K562 (cell line): ENCODE measurements at places on chromosomes 5 and 9. TPM values are rescaled to one million over a fixed set of nuclear protein-coding genes. Genes with fewer than 3 reads are reported as not detected.
A peak's percentile ranks its signal among the peaks of the same experiment; 100 is the strongest.

GRCh38 chr5:43042626-43043399, 2.7 kb upstream of the ANXA2R start:
- peak; percentile 95 for DNase-seq
- peaks cover 13% of the 10 kb centered on the region; the same call in 2 of the 3 replicates for H3K36me3 ChIP-seq
- H3K4me3 ChIP-seq, result peak overlapping the region; percentile 49
- H3K27me3 ChIP-seq, result no peaks in the 10 kb centered on the region

- no peaks in the 10 kb centered on the region for H3K27me3 ChIP-seq
- no peak overlapping the region for H3K4me3 ChIP-seq
- no peak overlapping the region for H3K27ac ChIP-seq
- no peaks in the 10 kb centered on the region for H3K4me1 ChIP-seq
- no peaks in the 10 kb centered on the region for H3K36me3 ChIP-seq
Measured at GRCh38 chr5:157046041-157046440, 12.9 kb downstream of the HAVCR1 start.

- no peak overlapping the region for H3K4me3 ChIP-seq
- no peaks in the 10 kb centered on the region for H3K36me3 ChIP-seq
- DNase-seq, result no peak
- H3K27me3 ChIP-seq, result peaks cover 32% of the 10 kb centered on the region
- no peaks in the 10 kb centered on the region for H3K4me1 ChIP-seq
Measured at GRCh38 chr9:38344566-38345324, 47.8 kb upstream of the ALDH1B1 start.

DNA sequence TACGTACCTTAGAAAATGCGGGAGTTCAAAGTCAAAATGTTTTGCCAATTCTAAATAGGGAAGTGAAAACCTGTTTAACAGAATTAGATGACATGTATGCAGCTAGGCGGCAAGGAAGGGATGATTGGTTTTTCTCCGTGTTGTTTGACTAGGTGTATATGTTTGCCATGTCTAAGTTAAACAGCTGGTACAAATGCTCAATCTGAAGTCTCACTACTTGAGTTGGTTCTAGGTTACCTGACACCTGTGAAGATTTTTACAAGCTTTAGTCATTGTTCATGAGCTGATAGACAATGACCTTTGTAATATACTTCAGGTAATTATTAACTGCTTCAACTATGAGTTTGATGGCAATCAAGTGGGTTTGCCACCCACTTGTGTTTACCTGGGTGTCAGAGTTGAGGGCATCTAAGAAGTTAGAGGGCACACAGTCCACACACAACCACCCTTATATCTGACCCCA, 74.3 kb downstream of the SLC44A1 start:
- no peaks in the 10 kb centered on the region for H3K36me3 ChIP-seq
- H3K4me3 ChIP-seq, result no peak overlapping the region
- H3K27ac ChIP-seq, result no peak overlapping the region
- no peaks in the 10 kb centered on the region for H3K27me3 ChIP-seq

DNA sequence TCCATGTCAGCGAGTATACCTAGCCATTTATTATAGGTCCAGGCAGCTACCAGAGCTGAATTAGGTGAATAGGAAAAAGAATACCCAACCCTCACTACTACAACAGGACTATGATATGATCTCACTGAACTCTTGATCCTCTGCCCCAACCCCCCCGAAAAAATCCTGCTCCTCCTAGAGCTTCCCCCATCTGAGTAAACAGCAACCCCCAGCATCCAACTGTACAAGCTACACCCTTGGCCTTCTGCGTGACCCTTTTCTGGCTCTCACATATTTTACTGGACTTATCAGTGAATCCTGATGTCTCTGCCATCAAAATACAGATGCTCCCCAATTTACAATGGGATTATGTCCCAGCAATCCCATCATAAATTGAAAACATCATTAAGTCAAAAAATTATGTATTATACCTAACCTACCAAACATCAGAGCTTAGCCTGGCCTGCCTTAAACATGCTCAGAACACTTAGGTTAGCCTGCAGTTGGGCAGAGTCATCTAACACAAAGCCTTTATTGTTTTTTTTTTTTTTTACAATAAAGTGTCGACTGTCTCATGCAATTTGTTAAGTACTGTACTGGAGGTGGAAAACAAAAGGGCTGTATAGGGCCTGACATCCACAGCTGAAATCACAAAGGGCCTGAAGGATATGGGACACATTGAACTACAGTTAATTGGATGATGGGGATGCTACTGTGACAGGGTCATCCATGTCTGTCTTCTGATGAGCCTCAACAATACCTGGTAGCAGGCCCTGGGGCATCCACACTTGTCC, 128.9 kb upstream of the ERCC6L2 start:
- H3K27me3 ChIP-seq, result peaks cover 21% of the 10 kb centered on the region
- H3K4me3 ChIP-seq, result no peak overlapping the region
- H3K27ac ChIP-seq, result no peak overlapping the region
- H3K36me3 ChIP-seq, result no peaks in the 10 kb centered on the region

DNA sequence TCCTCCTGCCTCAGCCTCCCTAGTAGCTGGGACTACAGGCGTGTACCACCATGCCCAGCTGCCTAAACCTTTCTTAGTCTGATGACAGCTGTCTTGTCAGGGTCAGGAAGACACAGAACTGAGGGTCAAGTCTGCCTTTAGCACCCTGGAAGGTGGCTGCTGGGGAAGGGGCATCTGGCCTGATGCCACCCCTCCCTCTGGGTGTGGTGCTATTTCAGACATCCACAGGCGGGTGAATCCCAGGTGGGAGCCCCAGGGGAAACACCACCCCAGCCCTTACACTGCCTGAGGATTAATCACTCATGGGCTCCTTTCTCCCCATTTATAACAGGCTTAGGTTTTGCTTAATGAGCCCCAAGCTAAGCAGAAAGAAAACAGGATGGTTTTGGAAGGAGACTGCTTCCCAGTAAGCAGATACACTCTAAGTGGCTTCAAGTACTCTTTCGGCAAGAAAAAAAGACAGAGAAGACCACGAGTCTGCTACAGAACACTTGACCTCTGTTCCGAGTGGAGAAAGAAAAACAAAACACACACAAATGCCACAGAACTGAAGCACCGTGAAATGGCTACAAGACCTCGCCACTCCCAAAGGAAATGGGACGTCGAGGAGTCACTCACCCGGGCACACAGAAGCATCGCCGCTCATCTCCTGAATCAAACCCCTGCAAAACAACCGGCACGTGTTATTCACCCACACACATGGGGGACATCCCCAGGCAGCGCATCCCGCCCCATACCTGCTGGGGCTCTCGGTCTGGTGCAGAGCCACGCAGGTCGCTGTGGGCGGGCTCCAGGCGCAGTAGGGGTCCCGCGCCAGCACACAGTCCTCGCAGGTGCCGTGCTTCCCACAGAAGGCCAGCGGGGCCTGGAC, 62.4 kb downstream of the SECISBP2 start:
- H3K36me3 ChIP-seq, result no peaks in the 10 kb centered on the region
- H3K4me3 ChIP-seq, result no peak overlapping the region
- DNase-seq, result no peak

GRCh38 chr5:178416919-178417318, 173.3 kb downstream of the COL23A1 start:
- H3K36me3 ChIP-seq, result no peaks in the 10 kb centered on the region
- H3K27ac ChIP-seq, result no peak overlapping the region
- peaks cover 7% of the 10 kb centered on the region; the same call in 2 of the 3 replicates for H3K27me3 ChIP-seq
- no peak overlapping the region for H3K4me3 ChIP-seq

DNA sequence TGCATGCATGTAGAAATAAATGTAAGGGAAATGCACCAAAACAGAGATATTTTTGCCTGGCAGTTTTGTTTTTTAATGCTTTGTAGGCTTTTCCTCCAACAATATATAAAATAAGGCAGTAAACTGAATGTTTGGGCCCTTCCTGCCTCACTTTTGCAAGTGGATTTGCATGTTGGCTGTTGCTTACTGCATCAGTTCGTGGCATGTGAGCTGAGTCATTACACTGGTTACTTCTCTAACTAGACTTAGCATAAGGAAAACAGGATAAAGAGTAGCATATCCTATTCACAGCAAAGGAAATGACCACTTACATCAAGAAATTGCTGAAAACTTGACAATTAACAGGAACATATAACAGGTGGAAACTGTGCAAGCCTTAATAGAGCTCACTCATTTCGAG, 113.4 kb downstream of the TLE1 start:
- no peaks in the 10 kb centered on the region for H3K27me3 ChIP-seq
- H3K4me1 ChIP-seq, result no peaks in the 10 kb centered on the region
- H3K36me3 ChIP-seq, result no peaks in the 10 kb centered on the region
- no peak overlapping the region for H3K4me3 ChIP-seq
- DNase-seq, result no peak

DNA sequence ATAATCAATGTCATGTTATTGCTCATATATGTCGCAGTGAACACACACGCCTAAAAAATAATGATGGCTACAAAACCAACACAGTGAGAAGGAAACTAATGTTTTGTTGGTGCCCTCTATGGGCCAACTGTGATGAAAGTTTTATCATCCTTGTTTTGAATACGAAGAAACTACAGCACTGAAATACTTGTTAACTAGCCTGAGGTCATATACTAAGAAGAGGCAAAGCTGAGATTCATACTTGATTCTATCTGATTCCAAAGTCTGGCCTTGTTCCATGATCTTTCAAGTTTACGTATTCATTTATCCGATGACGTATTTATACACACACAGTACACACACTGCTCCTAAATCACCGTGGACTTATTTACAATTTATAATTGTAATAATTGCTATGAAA, 16.1 kb upstream of the DRD1 start:
- H3K4me1 ChIP-seq, result no peaks in the 10 kb centered on the region
- H3K27ac ChIP-seq, result no peak overlapping the region
- peaks cover 9% of the 10 kb centered on the region for H3K27me3 ChIP-seq
- DNase-seq, result no peak
- no peak overlapping the region for H3K4me3 ChIP-seq

DNA sequence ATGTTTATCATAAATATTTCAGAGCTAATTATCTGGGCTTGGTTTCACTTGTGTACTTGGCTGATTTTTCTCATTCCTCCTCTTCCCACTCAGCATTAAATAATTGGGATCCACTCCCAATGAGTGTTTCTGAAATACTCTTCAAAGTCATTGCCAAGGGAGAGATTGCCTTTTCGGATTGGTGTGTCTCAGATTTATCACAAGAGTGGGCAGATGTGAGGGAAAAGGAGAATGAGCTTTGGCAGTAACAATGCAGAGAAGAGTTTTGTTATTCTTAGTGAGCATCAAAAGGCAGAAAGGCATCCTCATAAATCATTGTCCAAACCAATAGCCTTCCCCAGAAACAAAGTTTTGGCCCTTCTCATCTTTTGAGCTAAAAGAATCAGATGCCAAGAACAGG, 79.2 kb downstream of the SEMA5A start:
- DNase-seq, result no peak
- H3K4me3 ChIP-seq, result no peak overlapping the region
- H3K27ac ChIP-seq, result no peak overlapping the region

- no peaks in the 10 kb centered on the region for H3K27me3 ChIP-seq
- no peak overlapping the region for H3K4me3 ChIP-seq
- no peak for DNase-seq
- H3K4me1 ChIP-seq, result no peaks in the 10 kb centered on the region
Measured at GRCh38 chr5:33166522-33166921, 274.2 kb upstream of the TARS1 start.

GRCh38 chr5:155004138-155004744, 9.3 kb upstream of the KIF4B start:
- no peak overlapping the region for H3K27ac ChIP-seq
- H3K4me3 ChIP-seq, result no peak overlapping the region
- peaks cover 7% of the 10 kb centered on the region; the same call in 1 of the 3 replicates for H3K27me3 ChIP-seq
- DNase-seq, result no peak
- H3K36me3 ChIP-seq, result no peaks in the 10 kb centered on the region; the same call in 2 of the 3 replicates
- H3K4me1 ChIP-seq, result no peaks in the 10 kb centered on the region

- no peaks in the 10 kb centered on the region; the same call in 1 of the 2 replicates for H3K4me1 ChIP-seq
- DNase-seq, result no peak
- H3K27ac ChIP-seq, result no peak overlapping the region
- H3K27me3 ChIP-seq, result peaks cover 16% of the 10 kb centered on the region
- no peak overlapping the region for H3K4me3 ChIP-seq
Measured at GRCh38 chr9:114314256-114314867, 8.5 kb upstream of the ORM1 start.

GRCh38 chr9:109246533-109246932, 74.3 kb downstream of the EPB41L4B start:
- no peaks in the 10 kb centered on the region for H3K4me1 ChIP-seq
- peaks cover 23% of the 10 kb centered on the region for H3K27me3 ChIP-seq
- no peaks in the 10 kb centered on the region for H3K36me3 ChIP-seq
- H3K4me3 ChIP-seq, result no peak overlapping the region
- DNase-seq, result no peak
- no peak overlapping the region for H3K27ac ChIP-seq

DNA sequence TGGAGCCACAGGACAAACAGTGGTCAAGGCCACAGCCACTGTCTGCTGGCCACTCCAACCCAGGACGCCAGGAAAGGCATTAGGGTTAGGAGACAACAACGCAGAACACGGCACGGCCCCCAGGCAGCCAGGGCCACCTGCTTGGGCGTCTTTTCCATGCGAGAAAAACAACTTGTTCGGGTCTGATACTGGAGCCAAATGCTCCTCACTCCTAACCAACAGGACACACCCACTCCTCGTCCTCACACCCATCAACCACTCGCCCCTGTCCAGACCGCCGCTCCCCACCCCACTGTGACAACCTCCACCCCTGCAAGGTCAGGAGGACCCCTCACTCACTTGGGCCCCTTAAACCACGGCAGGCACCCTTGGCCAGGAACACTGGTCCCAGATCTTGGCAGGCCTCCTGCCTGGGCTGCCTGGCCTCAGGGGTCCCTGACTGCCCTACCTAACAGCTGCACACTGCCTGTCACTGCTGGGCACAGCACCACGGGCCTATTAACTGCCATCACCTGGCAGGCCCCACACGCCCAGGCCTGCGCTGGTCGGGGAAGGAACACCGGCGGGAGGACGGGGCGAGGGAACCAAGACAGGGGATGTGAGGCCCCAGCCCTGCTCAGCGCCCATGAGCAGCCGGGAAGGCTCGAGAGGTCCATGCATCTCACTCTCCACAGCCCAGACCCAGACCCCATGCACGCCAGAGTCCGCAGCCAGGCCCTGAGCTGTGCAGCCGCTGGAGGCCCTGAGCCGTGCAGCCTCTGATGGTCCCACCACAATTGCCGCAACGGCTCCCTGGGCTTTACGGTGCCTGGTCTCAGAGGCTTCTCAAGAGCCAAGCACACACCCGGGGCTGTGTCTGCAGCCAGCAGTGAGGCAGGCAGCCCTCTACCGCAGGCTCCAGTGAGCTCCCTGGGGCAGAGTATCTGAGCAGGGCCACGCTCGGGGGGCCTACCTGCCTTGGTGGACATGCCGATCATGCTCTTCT, 13.8 kb downstream of the CLPTM1L start:
- no peak overlapping the region for H3K4me3 ChIP-seq
- no peak overlapping the region for H3K27ac ChIP-seq
- H3K4me1 ChIP-seq, result peaks cover 26% of the 10 kb centered on the region; the same call in 1 of the 2 replicates
- no peak for DNase-seq
- H3K27me3 ChIP-seq, result no peaks in the 10 kb centered on the region

- no peaks in the 10 kb centered on the region for H3K4me1 ChIP-seq
- H3K27ac ChIP-seq, result no peak overlapping the region
- H3K4me3 ChIP-seq, result no peak overlapping the region
- H3K27me3 ChIP-seq, result no peaks in the 10 kb centered on the region
- H3K36me3 ChIP-seq, result no peaks in the 10 kb centered on the region
- no peak for DNase-seq
Measured at GRCh38 chr9:21589344-21590056, 107.4 kb upstream of the IFNE start.

Gene ADAMTS16
- 0.07 TPM in 1 of 2 replicates, not detected in the other for total RNA-seq

Gene SLC6A18
- total RNA-seq, result not detected in 2 replicates

Gene SPOCK1
- 0.35 TPM in 1 of 2 replicates, not detected in the other for total RNA-seq

Gene BAAT
- total RNA-seq, result 0.27 and 0.36 TPM in 2 replicates

Gene HTR1A
- not detected in 2 replicates for total RNA-seq

Gene GMCL2
- total RNA-seq, result not detected in 2 replicates

Gene OBP2B
- total RNA-seq, result not detected in 2 replicates

Gene SLC6A7
- not detected in 2 replicates for total RNA-seq

Gene PDCD1LG2
- total RNA-seq, result not detected in 2 replicates
